Foreskin keratinocyte (primary cell): ENCODE measurements at places on chromosomes 3 and 15. TPM values are rescaled to one million over a fixed set of nuclear protein-coding genes. Genes with fewer than 3 reads are reported as not detected.

Gene PLSCR4
- 0.82 and 1.1 TPM in 2 replicates for total RNA-seq

- DNase-seq = peak; percentile 19
Measured at GRCh38 chr3:109081746-109082510, 36.0 kb downstream of the MORC1 start.

- no peak for DNase-seq
Measured at GRCh38 chr15:27884726-27885125, 214.4 kb downstream of the OCA2 start.

GRCh38 chr15:69450968-69451695 is 1.5 kb upstream of the RPLP1 start:
- DNase-seq = no peak

- no peak for DNase-seq
Measured at GRCh38 chr3:32137870-32138269, 31.4 kb downstream of the GPD1L start.
